ENCODE measurements at places on chromosomes 5 and 9.
A peak's percentile ranks its signal among the peaks of the same experiment; 100 is the strongest.

- DNase-seq = no peak
Observed at GRCh38 chr5:115807654-115808052, 8.8 kb downstream of the CDO1 start.

DNA sequence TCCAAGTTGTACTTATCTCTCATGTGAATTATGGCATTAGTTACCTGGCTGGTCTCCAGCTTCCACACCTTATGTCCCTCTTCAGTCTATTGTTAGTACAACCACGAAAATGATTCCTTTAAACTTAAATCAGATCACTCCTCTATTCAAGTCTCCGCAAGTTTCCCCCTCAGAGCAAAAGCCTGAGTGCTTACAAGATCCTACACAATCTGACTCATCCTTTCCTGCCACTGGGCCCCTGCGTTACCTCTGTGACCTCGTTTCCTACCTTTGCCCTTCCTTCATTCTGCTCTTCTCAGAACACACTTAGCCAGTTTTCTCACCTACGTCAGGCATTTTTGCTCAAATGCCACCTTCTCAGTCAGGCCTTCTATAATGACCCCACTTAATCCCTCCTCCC, 45.1 kb upstream of the GLIS3 start:
- DNase-seq = no peak

DNA sequence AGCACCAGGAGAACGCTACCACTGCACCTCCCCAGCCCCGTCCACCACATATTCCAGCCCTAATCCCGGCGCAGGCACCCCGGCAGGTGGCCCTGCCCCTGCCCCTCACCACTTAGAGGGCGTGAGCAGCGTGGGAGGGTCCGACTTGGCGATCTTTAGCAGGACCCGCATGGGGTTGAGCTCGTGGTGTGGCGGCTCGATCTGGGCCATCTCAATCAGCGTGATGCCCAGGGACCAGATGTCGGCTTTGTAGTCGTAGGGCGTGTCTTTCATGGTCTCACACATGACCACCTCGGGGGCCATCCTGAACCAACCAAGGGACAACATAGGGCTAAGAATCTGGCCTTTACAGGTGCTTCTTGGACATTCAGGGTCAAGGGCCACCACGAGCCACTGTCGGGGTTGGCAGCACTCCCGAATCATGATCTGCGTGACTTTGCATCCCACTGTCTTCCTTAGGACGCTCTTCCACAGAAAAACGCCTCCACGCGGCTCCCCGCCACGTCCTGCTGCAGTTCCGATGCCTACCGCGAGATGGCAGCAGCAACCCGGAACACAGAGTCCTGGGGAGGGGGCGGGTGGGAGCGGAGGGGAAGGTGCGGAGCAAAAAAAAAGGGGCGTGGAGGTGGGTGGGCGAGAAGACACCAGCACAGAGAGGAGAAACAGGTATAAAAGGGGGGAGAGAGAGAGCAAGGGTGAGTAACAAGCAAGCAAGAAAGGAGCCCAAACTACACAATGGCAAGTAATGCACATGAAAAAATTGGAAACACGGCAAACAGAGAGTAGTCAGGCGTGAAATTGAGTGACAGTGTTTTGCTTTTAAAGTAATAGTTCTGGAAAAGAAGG, 81.3 kb downstream of the STK10 start:
- DNase-seq = no peak

DNA sequence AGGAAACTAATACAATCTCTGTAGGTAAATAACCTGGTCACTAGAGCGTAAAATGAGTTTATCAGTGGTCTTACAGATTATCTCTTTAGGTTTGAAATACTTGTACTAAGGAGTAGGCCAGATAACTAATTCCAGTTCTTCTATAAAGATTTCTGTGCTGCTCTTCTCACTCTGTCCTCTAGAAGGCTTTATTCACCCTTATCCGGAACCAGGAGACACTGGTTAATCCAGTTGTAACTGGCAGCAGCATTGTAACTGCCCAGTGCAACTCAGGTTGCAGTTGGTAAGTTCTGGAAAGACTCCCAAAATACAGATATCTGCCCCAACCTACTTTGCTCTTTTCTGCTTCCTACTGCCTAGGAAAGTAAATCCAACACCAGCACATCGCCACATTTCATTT, 19.8 kb downstream of the C5orf22 start:
- no peak for DNase-seq

GRCh38 chr9:121707477-121708424, 56.3 kb downstream of the DAB2IP start:
- peak; percentile 65 for DNase-seq

DNA sequence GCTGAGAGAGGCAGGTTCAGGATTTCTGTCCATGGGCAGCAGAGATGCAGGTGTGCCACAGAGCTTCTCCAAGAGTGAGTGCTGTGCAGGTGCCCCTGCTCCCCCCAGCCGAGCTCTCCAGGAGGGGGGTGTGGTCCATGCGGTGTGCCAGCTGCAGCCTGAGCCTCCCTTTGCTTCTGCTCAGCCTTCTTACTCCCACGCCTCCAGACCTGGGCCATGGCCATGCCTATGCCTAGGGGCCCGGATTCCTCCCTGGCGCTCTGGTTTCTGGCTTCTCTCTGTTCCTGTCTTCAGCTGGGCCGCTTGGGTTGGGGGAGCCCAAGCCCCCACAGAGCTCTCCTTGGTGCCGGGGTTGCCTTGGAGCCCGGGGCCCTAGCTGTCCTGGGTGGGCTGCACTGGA, 133.3 kb downstream of the CACNA1B start:
- DNase-seq = no peak

- DNase-seq = no peak
Observed at GRCh38 chr5:54785729-54786591, 199.4 kb downstream of the ESM1 start.

DNA sequence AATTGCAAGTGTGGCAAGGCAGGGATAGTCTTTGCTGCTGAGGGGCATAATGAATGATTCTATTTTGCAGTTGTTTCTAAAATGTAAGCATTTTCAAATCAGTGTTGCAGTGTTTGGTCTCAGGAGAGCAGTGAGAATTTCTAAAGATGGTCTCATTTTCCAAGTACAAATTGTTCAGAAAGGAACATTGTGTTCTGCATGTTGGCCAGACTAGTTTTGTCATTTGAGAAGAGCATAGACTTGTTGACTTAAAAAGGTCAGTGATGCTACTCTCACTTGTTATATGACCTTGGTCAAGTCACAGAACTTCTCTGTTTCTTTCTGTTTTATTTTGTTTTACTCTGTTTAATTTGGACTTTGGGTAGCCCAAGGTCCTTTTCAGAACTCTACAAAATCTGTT, 344.6 kb downstream of the OSTF1 start:
- DNase-seq = no peak

DNA sequence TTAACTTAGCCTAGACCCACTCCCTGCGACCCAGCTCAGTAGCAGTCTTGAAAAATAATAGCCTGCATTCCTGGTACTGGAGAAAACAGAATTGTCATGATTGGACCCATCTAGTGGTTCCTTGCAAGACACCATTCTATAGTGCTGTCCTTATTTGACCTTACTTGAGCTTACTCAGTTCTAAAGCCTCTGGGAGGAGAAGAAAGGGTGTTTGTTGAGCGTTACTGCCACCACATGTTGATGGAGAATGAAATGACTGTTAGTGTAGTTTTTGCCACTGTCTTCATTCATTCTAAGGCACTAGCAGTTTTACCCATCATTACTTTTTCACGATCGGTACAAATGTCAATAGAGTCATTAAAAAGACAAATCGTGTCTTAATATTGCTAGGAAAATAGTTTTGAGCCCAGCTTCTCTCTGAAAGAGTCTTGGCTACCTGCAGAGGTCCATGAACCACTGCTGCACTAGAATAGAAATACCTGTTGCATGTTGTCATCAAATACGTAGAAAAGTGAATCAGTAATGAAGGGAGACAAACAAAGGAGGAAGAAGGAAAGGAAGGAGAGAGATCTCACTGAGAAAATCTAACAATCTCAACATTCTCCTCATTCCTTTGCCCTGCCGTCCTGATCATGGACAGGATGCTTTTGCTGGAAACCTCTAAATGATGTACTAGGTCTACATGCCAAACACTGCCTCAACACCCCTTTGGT, 96.0 kb downstream of the LIX1 start:
- no peak for DNase-seq

- DNase-seq = no peak
Observed at GRCh38 chr9:125397736-125398135, 136.1 kb downstream of the GAPVD1 start.

DNA sequence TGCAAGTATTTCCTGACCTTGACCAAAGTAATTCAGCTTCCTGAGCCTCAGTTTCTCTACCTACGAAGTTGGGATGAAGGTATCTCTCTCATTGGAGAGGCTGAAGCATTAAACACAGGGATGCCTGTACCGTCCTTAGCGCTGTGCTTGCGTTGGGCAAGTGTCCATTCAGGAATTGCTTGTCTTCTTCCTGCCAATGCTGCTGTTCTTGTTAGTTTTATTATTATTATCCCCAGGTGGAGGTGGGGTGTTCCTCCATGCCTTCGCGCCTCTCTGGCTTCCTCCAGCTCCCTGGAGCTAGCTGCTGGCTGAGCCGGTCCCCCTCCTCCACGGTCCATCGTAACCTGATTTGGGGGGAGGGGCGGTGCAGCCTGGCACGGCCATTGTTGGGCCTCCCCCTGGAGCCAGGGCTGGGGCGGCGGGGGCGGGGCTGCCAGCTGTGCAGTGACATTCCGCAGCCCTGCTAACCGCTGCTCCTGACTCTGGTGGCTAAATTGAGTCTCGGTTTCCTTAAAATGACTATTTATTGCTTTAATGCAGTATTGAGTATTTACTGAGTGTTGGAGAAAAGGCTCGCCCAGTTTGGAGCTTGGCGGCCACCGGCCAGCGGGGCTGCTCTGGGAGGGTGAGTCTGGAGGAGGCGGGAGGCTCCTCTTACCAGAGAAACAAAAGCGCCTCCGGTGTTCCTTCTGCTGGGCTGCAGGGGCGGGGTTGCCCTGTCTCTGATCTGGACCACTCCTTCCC, 51.3 kb downstream of the LMX1B start:
- DNase-seq = no peak

DNA sequence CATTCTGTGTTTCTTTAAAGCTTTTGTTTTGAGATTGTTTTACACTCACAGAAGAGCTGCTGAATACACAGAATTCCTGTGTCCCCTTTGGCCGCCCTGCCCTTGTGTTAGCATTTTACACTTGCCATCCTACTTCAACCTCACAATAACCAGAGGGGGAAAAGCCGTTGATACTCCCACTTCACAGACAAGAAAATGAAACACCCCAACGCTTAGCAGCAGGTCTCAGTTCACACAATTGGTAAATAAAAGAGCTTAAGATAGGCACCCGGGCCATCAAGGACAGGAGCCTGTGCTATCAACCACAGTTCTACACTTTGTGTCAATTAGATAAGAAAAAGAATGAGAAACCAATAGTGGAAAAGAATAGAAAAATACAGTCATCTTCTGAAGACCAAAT, 178.0 kb downstream of the SYK start:
- no peak for DNase-seq

DNA sequence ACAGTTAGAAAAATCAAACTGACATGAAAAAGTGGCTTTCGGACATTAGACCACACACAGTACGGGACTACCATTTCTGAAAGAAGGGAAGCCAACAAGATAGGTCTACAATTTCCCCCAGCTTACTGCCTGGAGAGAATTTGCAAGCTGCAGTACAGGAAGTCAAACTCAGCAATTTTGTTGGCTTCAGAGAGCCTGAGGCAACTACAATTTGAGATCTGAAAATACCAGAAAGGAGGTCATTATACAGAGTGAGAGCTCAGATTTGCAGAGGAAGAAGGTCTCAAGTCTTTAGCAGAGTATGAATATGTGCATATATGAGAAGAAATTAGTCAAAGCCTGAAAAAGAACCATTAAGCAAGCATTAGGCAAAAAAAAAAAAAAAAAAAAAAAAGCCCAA, 83.0 kb downstream of the OXCT1 start:
- no peak for DNase-seq

DNA sequence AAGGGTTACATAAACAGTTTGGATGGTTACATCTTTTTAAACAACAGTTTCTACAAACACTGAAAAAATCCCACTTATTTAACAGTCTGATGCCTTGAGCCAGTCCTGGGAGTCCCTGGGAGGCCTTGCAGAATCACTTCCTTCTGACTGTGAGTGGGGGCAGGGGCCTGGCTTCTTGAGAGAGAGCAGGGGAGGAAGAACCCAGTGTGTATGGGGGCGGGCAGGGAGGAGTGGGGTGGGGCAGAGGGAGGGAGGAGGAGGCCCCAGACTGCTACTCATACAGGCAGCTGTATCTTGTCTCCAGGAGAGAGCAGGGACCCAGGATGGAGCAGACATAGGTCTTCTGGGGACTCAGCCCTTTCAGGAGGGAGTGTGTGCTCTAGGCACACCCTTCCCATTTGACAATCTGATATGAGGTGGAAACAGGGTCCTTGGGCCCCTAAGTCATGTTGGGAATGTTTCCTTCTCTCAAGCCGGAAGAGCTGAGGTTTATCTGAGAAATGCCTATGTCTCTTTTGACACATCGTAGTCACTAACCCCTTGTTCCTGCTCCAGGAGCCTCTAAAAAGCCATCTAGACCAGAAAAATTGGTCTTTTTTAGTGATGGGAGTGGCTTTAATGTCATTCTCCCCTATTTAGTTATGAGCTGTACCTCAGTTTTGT, 52.8 kb downstream of the IRF1 start:
- DNase-seq = peak; percentile 62

- no peak for DNase-seq
Observed at GRCh38 chr9:35026671-35027070, 37.1 kb downstream of the DNAJB5 start.

DNA sequence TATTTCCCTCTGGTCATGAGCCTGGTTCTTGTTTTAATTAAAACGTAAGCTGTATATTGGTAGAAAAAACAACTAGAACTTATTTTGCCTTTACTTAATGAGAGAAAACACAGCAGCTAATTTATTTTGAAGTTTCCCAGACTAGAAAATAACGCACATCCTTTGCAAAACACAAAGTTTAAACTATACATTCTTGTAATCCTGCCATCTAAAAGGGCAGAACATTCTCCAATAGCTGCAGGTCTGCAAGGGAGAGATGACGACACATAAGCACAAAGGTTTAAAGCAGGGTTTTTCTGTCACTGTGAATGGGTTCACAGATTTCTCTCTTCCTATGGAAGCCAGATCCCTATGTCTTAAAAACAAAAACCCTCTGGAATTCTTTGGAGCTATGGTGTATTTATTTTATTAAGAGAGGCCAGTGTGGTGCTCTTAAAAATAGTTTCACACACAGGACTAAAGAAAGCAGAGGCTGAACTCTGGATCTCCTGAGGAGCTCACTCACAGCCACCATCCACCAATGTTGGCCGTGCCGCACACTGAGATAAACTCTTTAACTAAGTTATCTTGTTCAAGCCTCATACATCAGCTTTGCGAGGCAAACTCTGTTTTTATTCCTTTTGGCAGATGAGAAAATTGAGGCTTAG, 82.4 kb downstream of the SNCAIP start:
- no peak for DNase-seq

DNA sequence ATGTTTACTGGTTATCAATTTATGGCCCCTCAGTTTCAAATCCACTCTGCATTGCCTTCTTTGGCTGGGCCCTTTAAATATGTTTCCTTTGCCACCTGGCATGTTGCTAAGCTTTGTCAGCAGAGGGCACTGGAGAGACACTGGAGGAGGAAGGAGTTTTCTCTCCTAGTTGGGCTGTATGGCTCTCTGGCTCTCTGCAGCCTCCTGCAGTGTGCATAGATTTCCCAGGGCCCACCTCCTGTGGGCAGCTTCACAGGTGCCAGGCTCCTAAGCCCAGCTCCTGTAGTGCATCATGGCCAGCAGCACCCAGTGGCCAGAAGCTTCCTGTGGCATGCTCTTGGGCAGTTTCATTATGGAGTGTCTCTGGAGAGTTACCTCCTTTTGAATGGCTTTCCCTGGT, 23.3 kb downstream of the CAVIN4 start:
- no peak for DNase-seq

Data from GM12892 (cell line).